ENCODE measurements at places on chromosomes 1 and 21. TPM values are rescaled to one million over a fixed set of nuclear protein-coding genes. Genes with fewer than 3 reads are reported as not detected.

CD1B gene
- total RNA-seq, result not detected

TRIM63 gene
- 1.4 TPM for total RNA-seq

FALEC gene
- total RNA-seq, result not detected

PUSL1 gene
- total RNA-seq, result 22.5 TPM

PDPN gene
- total RNA-seq, result not detected

S100A12 gene
- not detected for total RNA-seq

Measured in A549 treated with Mapracorat at 1 μM for 4 hours (cell line).